T-helper 9 cell (primary cell): ENCODE measurements at places on chromosomes 1 and 21.

- peak; percentile 27 for DNase-seq
These were observed 884 bp downstream of the H3-3A start for GRCh38 chr1:226063224-226063976.

DNA sequence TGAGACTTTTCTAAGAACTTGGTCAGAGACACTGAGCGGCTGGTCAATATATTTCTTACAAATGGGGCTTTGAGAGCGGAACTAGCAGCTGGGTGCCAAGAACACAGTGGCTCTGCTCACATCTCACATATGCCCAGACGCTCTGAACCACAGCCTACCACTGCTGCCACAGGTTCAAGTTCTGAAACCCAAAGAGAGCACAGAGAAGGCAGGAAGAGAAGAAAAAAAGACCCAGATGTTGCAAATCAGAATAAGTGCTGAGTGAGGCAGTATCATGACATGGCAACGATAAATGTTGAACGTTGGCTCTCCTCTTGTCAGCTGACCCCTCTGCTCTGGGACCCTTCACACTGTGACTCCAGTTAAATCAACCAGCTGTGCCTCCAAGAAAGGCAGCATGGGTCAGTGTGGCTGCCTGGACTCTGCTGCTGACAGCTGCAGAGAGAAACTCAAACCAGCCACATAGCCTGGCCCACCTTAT lies 26.4 kb downstream of the HIVEP3 start:
- DNase-seq, result no peak

GRCh38 chr1:169949139-169949538 lies 55.4 kb upstream of the SCYL3 start:
- no peak for DNase-seq

DNA sequence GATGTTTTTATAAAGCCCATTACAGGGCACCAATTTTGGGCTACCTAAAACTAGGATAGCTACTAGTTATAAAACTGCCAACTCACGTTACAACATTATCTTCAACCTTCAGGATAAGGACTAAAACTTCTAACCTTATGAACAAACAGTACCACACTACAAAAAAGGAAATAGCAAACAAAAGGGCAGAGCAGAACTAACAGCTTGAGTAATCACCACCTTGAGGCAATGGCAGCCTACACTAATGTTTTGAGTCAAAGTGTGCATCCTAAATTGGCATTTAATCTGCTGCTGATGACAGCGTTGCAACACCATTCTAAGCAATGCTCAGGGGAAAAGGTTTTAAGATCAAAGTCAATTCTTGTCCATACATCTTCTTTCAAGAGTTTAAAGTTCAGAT lies 27.2 kb downstream of the PTP4A2 start:
- no peak for DNase-seq

DNA sequence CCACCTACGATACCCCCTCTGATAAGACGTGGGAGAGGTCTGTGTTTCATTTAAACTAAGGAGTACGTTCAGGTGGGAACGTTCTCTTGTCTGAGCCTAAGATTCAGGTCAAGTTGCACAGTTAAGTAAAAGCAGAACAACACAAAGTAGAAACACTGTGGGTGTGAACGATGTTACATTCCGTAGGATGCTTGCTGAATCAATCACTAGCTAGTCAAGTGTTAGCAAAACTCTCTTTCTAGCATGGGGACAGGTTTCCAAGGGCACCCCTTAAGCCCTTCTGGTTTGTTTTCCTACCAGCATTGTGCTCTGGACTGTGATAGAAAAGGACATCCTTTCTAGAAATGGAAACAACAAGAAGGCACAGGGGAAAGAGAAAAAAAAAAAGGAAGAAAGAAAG lies 13.3 kb downstream of the C1orf162 start:
- DNase-seq, result no peak

GRCh38 chr1:166840309-166841274 lies 1.3 kb downstream of the POGK start:
- DNase-seq, result no peak

GRCh38 chr1:206455289-206455665 lies 15.0 kb upstream of the IKBKE start:
- no peak for DNase-seq

DNA sequence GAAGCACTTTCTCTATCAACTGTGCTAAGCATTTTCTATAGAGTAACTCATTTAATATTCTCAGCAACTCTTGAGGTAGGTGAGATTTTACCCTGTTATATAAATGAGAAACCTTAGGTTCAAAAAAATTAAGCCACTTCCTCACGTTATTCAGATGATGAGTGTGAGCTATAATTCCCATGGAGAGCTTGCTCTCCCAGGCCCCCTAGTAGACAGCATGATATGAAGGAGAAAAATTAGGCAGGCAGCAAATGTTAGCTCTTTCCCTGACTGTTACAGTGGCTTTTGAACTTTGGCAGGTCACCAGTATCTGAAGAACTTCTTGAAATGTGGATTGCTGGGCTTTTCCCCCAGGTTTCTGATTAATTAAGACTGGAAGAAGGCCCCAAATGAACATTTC lies 753.1 kb downstream of the NCAM2 start:
- no peak for DNase-seq

DNA sequence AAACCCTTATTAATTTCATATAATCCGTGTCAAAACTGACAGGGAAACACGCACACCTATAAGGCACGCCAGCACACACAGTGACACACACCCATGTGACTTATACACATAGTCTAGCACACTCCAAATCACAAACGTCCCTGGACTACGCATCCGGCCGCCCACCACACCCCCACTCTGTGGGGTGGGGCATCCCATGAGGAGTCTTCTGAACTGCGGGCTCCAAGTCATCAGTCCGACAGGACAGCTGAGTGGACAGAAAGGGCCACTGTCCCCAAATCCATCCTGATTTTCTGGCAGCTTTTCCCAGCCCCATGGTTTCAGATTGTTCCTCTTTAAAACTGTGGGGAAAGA lies 829 bp downstream of the PEA15 start:
- peak; percentile 37 for DNase-seq

GRCh38 chr1:33094971-33095604 lies 14.1 kb downstream of the AZIN2 start:
- DNase-seq, result peak; percentile 26

DNA sequence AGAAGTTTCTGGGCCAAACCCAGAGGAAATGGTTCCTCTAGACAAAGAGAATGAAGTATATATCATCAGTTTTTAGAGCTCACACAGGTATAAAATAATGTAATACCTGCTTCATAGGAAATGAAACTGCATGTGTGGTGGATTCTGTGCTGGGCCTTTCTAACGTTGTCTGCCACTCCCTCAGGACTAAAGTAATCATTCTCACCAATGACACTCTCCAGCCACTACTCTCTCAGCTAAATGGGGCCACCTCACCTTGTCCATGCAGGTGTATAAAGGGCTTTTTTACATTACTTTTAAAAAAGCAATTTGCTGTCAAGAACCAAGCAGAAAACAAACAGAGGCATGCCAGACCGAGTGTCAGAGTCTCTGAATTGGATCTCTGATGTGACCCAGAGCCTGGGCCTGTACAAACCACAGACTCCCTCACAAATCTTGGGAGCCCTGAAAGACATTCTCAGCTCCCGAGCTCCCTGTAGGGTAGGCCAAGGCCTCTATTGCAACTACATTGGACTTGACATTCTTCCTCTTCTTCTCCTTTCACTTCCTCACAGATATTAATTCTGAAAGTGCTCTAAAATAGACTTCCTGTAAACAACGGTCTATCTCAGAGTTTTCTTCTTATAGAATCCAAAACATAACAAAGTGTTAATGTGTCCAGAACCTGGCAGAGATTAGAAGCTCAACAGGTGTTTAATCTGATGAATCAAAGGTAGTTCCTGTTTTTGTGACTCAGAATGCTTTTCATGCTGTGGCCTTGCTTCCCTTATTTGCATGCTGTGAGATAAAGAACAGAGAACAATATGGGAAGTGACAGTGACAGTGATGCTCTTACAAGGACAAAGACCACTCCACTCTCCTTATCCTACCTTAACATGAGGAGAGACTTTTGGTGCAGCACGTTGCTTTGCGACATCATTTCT lies 8.6 kb downstream of the AIM2 start:
- DNase-seq, result no peak

GRCh38 chr1:177847843-177848242 lies 122.0 kb downstream of the SEC16B start:
- no peak for DNase-seq

DNA sequence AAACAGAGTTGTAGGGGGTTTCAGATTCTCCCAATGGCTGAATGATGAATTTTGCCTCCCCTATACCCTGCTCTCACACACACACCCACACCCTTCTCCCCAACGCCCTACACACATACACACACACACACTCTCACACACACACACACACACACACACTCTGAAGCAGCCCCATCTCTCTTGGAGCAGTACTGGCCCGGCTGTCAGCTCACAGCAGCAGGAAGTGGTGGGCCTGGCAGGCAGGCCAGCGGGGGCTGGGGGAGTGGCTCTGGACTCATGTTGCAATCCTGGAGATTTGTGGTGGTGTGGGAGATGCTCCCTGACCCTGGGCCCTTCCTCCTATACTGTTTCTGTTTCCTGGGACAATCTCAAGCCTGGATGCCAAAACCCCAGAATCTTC lies 2.2 kb downstream of the IKBKE start:
- DNase-seq, result no peak

- no peak for DNase-seq
These were observed 159.6 kb downstream of the NFIA start for GRCh38 chr1:61241973-61242381.

GRCh38 chr1:26790551-26790953 lies 2.8 kb downstream of the PIGV start:
- no peak for DNase-seq

- DNase-seq, result no peak
These were observed 18.1 kb downstream of the RGS2 start for GRCh38 chr1:192826791-192827546.

DNA sequence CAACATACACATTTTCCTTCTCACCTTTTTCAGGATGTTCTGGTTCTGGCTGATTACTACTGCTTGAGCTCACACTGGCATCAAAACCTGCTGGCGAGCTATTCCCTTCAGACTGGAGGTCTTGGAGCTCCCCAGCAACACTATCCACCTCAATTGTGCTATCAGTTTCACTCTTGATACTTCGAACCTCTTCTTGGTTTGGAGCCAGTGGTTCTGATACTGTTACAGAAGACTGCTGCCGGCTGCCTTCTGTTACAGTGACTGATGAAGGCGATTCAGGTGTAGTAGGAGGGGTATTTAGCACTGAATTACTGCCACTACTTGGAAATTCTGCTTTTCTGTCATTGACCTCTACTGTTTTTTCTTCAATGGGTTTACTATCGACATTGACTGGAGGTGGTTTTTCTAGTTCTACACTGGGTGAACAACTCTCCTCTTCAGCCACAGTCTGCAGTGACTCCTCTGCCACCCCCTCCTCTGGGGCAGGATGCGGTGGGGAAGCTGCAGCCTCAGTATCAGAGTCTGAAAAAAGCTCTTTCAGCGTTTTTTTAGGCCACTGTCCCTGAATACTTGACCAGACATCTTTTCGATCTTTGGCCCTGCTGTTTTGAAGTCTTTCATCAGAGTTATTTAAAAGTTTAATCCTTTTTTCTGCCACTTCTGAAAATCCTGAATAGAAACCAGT lies 20.7 kb upstream of the RBM34 start:
- no peak for DNase-seq

DNA sequence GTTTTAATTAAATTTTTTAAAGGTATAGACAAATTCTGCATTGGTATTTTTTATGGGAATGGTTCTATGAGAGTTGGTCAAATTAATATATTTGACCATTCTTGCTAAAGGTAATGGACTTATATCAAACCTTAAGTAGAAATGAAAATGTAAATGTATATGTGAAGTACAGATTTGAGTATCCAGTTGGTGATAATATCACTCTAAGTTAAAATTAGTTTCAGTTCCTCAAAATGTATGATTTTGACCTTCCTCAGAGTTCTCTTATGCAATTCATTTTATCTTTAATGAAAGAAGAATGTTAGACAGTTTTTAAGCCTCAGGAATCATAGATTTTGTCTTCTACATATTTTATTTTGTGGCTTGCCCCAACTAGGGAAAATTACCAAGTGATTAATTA lies 1291.5 kb upstream of the B3GALT2 start:
- no peak for DNase-seq

DNA sequence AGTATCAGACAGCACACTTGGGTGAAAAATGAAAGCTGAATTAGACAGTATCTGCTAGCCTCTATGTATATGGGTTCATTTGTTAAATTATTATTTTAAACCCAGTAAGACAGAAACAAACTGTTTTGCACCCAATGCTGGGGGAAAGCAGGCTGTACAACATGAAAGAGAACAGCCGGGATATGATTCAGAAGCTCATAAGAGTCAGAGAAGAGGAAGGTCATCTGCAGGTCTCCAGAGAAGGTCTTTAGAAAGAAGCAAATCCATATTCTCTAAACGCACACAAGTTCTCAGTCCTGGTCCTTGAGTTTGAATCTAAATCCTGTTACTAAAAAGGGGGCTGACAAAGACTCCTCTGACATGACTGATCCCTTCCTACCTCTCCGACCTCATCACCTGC lies 155.1 kb downstream of the SIPA1L2 start:
- no peak for DNase-seq

DNA sequence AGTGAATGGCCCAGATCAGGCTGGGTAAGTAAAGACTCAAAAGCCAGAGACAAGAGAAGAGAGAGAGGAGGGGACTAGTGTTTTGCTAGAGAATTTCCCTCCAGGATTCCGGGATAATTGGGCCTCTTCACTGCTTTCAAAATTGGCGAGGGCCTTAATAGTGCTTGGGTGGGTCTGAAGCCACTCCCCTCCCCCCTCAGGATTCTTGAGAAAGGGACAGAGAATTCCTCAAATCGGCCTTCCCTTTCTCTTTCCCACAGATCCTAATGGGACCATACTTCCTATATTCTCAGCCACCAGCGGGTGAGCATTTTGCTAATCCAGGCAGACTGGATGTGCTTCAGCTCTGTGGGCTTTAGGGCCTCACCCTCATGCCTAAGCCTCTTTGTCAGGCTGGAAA lies 11.9 kb downstream of the SFN start:
- DNase-seq, result no peak

- DNase-seq, result no peak
These were observed 1.3 kb downstream of the SLC41A1 start for GRCh38 chr1:205811660-205812059.

- no peak for DNase-seq
These were observed 105.2 kb upstream of the HMGB4 start for GRCh38 chr1:33758698-33759097.
